ENCODE measurements at places on chromosomes 1 and 21. TPM values are rescaled to one million over a fixed set of nuclear protein-coding genes. Genes with fewer than 3 reads are reported as not detected.
A peak's percentile ranks its signal among the peaks of the same experiment; 100 is the strongest.

S1PR1 gene
- 0.84 TPM for total RNA-seq

DNA sequence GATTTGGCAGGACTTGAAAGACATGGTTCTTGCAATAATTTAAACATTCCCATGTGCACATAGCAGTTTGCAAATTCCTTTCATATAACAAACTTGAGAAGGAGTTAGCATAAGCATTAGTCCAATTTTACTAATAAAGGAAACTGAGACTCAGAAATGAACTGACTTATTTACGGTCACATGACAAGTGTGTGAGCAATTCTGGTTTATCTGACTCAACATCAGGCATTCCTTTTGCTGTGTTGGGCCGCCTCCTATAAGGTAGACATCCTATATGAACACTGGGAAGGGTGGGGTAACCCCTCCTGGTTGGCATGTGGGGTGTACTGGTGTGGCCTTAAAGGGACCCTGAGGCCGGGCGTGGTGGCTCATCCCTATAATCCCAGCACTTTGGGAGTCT, 8.5 kb upstream of the CPT2 start:
- DNase-seq: no peak

GRCh38 chr1:225731491-225731890, 46.1 kb upstream of the SRP9 start:
- no peak for DNase-seq

DNA sequence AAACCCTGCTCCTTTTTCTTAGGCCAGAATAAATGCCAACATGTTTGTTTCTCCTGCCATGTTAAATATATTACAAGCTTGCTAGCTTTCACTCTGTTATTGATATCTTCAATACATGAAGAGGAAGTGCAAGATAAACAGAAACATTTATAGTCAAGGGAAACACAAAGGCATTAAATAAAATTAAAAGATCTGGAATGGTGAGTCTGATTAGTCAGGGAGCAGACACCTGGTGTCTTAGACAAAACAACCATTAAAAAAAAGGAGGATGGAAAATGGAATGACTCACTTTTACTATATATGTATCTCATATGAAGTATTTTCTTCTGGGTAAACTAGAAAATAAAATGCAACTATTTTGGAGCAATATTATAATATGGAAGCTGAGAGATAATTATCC, 123.3 kb downstream of the SMYD3 start:
- DNase-seq: no peak

GRCh38 chr1:227901906-227902640, 45.7 kb downstream of the WNT9A start:
- DNase-seq: peak; percentile 69

DNA sequence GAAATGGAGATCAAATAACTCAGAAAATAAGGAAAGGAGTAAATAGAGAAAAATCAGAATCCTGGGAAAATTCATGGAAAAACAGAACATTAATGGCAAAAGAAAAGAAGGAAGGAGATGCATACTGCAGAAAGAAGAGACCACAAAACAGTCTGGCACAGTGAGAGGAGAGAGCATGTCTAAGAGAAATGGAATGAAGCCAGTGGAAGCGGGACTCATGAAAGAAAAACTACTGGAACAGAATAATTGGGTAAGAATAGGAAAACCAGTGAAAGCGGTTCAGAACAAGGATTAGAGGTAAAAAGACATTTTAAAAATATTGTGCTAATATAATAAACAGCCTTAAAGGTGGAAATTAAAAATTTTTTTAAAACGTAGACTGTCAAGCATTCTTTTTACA, 93.6 kb upstream of the GREM2 start:
- peak; percentile 15 for DNase-seq

GRCh38 chr21:45270306-45270821, 17.3 kb downstream of the POFUT2 start:
- no peak for DNase-seq

- DNase-seq: no peak
Measured at GRCh38 chr1:12450756-12451559, 167.1 kb downstream of the DHRS3 start.

- peak; percentile 51 for DNase-seq
Measured at GRCh38 chr1:244030481-244031040, 20.5 kb upstream of the ZBTB18 start.

- DNase-seq: no peak
Measured at GRCh38 chr1:43451157-43451591, 2.6 kb downstream of the HYI start.

- no peak for DNase-seq
Measured at GRCh38 chr1:19443326-19443725, 42.0 kb downstream of the CAPZB start.

Data from RPMI7951 (cell line).